ENCODE measurements at places on chromosomes 6 and 20. TPM values are rescaled to one million over a fixed set of nuclear protein-coding genes. Genes with fewer than 3 reads are reported as not detected.

The CASS4 gene
- 0.07 TPM for total RNA-seq

The XKR7 gene
- total RNA-seq = not detected

The OCSTAMP gene
- total RNA-seq = not detected

The ATRN gene
- 6.6 TPM for total RNA-seq

The RIN2 gene
- total RNA-seq = 14.3 TPM

The SLC52A3 gene
- total RNA-seq = not detected

The EMILIN3 gene
- total RNA-seq = not detected

The BNIP5 gene
- total RNA-seq = not detected

The LY6G6C gene
- not detected for total RNA-seq

The PXDC1 gene
- total RNA-seq = 67.9 TPM

The CNR1 gene
- 0.07 TPM for total RNA-seq

The ADGRG6 gene
- total RNA-seq = 0.64 TPM

The PACRG gene
- total RNA-seq = not detected

The LAMA5 gene
- total RNA-seq = 22.2 TPM

The GRM1 gene
- total RNA-seq = 0.05 TPM

The ZNF334 gene
- 0.30 TPM for total RNA-seq

The SIGLEC1 gene
- total RNA-seq = not detected

The TRIM15 gene
- not detected for total RNA-seq

The RFX6 gene
- not detected for total RNA-seq

The CST4 gene
- not detected for total RNA-seq

The WFDC5 gene
- total RNA-seq = not detected

The DLK2 gene
- total RNA-seq = 1.5 TPM

The COL9A1 gene
- not detected for total RNA-seq

The SLC22A2 gene
- not detected for total RNA-seq

The LST1 gene
- not detected for total RNA-seq

The RPS6KA2 gene
- 14.1 TPM for total RNA-seq

The TNFRSF6B gene
- total RNA-seq = not detected

The CLVS2 gene
- total RNA-seq = not detected

The REPS1 gene
- total RNA-seq = 19.9 TPM

The IFT52 gene
- total RNA-seq = 45.4 TPM

The TAAR5 gene
- not detected for total RNA-seq

The KDM1B gene
- total RNA-seq = 11.0 TPM

The FAM209B gene
- total RNA-seq = not detected

The SEMG1 gene
- total RNA-seq = not detected

The GMPR gene
- 9.9 TPM for total RNA-seq

The HMGCLL1 gene
- total RNA-seq = not detected

All from MG63 (cell line).